M059J (cell line): ENCODE measurements at places on chromosomes 5 and 9.

DNA sequence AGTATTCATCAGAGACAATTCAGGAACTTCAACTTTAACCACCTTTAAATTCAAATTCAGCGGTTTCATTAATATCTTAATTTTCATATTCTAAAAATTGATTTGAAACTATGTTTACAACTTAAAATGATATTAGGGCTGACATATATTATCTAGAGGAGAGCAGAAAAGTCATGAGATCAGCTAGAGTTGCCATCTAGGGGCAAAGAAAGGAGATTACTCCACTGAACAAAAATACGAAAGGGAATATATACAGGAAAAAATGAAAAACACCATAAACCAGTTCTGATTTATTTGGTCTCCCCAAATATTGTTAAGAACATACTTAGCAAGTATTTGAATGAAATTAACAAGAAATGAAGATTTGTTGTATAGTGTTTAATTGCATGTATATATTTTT is 946.3 kb downstream of the DTWD2 start:
- no peak for DNase-seq

- peak; percentile 99 for DNase-seq
Measured at GRCh38 chr5:169695919-169696490, 58.9 kb downstream of the DOCK2 start.

DNA sequence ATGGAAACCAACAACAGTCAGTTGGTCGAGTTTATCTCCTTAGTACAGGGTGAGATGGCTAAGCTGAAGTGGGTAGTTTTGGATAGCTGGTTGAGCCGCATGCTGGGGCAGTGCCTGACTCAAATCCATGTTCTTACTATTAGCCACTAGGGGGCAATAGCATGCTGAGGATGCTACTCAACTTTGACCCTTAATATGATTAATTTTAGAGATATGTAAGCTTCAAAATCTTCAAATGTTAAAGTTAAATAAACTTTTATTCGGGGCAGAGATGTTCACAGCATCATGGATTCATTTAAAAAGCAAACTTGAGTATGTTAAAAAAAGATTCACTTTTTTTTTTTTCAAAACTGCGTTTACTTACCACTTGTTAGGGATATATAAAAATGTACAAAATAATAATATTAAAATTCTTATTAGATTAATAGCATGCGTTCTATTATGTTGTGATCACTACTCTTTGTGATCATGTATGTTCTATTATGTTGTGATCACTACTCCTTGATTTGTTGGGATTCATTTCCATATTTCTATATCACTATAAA is 57.0 kb downstream of the C9orf153 start:
- peak; percentile 55 for DNase-seq

DNA sequence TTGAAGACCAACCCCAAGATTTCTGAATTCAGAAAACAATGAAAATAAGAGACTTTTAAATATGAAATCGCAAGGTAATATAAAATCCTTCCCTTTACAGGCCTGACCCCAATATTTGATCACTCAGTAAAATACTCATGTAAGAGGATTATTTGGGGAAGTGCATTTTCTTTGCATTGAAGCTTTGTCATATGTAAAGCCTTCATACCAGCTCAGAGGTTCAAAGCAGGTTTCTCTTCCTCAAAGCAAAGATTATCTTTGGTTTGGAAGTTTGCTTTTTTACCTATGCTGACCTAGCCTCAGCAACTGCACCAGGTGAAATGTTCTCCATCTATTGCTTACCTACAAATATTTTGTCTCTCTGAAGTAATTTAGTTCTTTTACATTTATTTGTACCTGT is 106.5 kb upstream of the PARP8 start:
- DNase-seq: no peak

DNA sequence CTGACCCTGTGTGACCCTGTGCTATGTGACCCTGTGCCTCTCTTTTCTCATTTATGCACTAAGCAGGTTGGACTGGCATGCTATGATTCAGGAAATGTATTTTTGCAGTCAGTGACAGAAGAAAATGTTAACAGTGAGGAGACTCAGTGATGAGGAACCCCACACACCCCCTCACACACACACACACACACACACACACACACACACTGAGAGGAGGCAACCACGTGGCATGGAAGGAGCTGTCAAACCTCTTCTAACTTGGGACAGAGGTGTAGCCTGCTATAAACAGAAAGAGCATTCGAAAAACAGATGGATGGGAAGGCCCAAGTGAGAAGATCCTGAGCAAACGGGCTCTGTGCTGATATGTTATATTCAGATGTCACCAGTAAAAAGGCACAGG is 57.9 kb upstream of the GRIA1 start:
- DNase-seq: no peak

DNA sequence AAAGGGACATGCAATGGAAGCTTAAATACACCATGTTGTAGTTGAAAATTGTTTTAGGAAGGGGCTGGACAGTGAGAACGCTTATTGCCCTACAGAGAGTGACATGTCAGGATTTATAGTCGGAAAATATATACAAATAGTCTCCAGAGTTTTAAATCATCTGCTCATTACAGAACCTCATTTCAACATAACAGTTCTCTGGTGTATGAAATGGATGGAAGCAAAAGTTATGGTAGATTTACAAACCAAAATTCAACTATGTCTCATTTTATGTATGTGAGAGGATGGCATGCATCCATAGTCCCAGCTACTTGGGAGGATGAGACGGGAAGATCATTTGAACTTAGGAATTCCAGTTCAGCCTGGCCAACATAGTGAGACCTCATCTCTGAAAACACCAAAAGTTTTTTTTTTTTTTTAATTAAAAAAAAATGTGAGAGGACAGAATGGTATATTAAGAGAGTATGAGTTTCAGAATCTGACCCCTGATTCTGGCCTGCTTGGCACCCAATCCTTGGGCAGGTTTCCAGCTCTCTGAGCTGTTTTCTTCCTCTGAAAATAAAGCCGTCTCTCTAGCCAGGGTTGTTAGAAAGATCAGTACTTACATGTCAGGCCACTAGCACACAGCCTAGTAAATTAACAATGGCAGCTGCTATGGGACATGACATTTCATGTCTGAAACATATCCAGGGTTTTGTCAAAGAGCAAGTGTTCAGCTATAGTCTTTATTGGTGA is 40.1 kb downstream of the IQGAP2 start:
- DNase-seq: no peak

GRCh38 chr5:6717247-6717646 is 4.0 kb downstream of the TENT4A start:
- no peak for DNase-seq

GRCh38 chr5:142063878-142064331 is 44.7 kb upstream of the NDFIP1 start:
- peak; percentile 88 for DNase-seq

GRCh38 chr9:13899924-13900323 is 414.0 kb downstream of the NFIB start:
- DNase-seq: no peak

DNA sequence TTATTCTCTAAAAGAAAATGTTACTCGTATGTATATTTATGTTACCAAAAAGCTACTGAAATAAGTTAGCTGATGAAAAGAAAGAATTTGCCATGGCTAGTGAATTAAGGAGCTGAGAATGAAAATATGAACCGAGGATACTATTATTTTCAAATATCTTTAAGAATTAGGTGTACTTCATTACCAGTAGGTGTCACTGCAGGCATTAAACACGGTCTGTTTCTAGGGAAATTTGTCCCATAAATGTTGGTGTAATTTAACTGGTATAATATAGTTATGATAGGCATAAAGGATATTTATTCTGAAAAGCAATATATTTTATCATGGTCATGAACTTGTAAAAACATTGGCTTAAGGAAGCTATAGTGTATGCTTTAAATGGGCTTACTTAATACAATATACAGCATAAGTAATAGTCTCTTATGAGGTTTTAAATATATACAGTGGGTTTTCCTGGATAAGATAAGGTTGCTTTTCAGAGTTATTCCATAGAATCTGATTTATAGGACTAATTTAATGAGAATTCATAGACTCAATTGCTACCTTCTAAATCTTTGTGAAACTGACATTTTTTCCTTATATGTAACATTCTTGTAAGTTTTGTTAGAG is 72.4 kb upstream of the MPDZ start:
- peak; percentile 50 for DNase-seq

- DNase-seq: no peak
Measured at GRCh38 chr5:132576123-132576522, 19.3 kb downstream of the RAD50 start.

DNA sequence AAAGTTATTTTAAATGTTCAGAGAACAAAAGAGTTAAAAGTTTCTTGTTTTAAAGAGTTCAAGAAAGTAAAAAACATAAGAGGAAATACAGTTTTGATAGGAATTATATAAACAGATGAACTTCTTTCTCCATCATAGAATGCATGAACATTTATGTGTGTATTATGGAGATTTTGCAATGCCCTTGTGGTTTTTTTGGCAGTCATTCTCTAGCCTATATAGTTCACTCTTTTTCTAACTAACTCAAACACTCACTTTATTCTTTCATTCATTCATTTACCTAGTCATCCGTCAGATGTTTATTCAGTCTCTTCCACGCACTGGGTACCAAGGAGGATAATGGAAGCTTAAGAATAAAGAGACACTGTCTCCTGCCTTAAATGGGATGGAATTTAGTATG is 195.9 kb upstream of the VLDLR start:
- no peak for DNase-seq

- DNase-seq: peak; percentile 72
Measured at GRCh38 chr5:95709967-95710650, 21.0 kb upstream of the RHOBTB3 start.

GRCh38 chr9:29793970-29794369 is 2220.7 kb upstream of the C9orf72 start:
- no peak for DNase-seq
